ENCODE measurements at places on chromosomes 13 and 19. TPM values are rescaled to one million over a fixed set of nuclear protein-coding genes. Genes with fewer than 3 reads are reported as not detected.

The PLK5 gene
- total RNA-seq, result 0.66 TPM

The THAP8 gene
- total RNA-seq, result 6.6 TPM

The ZNF180 gene
- 15.8 TPM for total RNA-seq

The ALOX5AP gene
- total RNA-seq, result 9.6 TPM

The CEBPA gene
- 5.1 TPM for total RNA-seq

The ZNF541 gene
- total RNA-seq, result 0.22 TPM

The ADGRL1 gene
- 31.9 TPM for total RNA-seq

DNA sequence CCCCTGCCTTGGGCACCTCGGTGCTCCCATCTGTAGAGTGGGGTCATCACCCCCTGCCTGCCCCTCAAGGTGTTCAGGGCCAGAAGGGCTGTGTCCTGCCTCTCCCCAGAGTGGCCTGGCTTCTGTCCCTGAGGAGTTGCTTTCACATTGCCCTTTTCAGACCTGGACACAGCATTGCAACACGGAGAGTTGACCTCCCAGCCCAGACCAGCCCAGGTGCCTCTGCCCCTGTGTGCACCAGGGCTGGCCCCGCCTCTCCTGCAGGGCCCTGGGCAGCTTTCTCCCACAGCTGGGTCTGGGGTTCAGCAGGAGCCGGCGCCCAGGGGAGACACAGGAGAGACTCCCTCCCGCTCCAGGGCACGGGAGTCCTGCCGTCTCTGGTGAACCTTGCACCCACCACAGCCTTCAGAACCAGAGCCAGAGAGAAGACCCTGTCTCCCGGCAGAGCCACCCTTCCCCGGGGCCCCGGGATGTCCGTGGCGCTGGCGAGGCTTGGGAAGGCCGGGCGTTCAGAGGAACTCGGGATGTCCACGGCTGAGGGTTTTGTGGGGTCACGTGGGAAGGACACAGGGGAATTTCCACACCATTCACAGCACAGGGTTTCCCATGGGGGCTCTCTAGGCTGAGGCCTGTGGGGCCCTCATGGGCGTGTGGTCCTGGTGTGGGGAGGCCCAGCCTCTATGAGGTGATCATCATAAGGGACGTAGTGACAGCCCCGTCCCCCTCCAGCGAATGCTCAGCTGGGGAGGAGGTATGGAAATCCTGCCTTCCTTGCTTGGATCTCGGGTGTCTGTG is 23.2 kb downstream of the C13orf46 start:
- H3K4me3 ChIP-seq, result no peak overlapping the region
- no peak for DNase-seq

DNA sequence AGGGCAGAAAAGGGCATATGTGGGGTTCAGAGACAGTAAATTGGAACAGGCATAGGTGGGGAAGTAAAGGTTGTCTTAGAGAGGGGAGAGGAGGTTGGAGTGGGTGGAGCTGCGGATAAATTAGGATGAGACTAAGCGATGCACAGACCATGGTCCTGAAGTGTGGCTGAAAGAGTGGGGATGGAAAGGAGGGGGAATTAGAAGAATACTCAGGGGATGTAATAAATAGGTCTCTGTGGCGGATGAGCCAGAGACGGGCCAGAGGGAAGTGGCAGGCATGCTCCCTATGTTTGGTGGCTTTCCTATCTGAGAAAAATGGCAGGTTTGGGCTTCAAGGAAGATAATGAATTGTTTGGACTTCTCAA is 123.4 kb downstream of the OLFM4 start:
- no peaks in the 10 kb centered on the region for H3K4me1 ChIP-seq
- no peak for DNase-seq
- H3K4me3 ChIP-seq, result no peak overlapping the region
- H3K27ac ChIP-seq, result no peak overlapping the region
- no peaks in the 10 kb centered on the region for H3K27me3 ChIP-seq

- DNase-seq, result no peak
- peaks cover 44% of the 10 kb centered on the region for H3K36me3 ChIP-seq
- H3K4me1 ChIP-seq, result peaks cover 31% of the 10 kb centered on the region
- H3K27ac ChIP-seq, result no peak within 1 kb of the TSS
- H3K27me3 ChIP-seq, result peaks cover 45% of the 10 kb centered on the region
- H3K4me3 ChIP-seq, result peak within 1 kb of the TSS; percentile 29
These were observed at the start of gene LHB for GRCh38 chr19:49017041-49017665. Gene LHB, minus strand, starts transcription at chr19:49017091. Its CDS starts 10 bp downstream, at chr19:49017081.

- no peak for DNase-seq
- H3K27me3 ChIP-seq, result peaks cover 4% of the 10 kb centered on the region
- peaks cover 5% of the 10 kb centered on the region for H3K4me1 ChIP-seq
- H3K36me3 ChIP-seq, result peaks cover 30% of the 10 kb centered on the region
- H3K27ac ChIP-seq, result no peak overlapping the region
These were observed 4.0 kb downstream of the ZNF223 start for GRCh38 chr19:44055870-44056269.

DNA sequence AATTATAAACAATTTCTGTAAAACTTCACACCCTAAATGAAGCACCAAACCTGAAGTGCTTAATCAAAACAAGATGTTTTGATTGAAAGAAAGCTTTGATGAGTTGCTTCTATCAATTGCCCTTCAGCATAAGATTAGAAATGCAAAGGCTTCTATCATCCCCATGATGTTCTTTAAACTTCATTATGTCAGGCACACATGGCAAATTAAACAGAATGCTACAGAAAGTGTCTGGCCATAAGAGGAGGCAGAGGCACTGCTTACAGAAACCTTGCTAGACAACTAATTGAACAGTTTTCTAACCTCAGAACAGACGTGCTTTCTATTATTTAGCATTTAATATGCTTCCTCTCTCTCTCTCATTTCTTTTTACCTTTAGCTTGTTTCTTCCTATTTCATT is 228.1 kb downstream of the DCLK1 start:
- H3K4me3 ChIP-seq, result no peak overlapping the region
- no peak overlapping the region for H3K27ac ChIP-seq
- H3K36me3 ChIP-seq, result no peaks in the 10 kb centered on the region
- H3K27me3 ChIP-seq, result no peaks in the 10 kb centered on the region
- no peak for DNase-seq

- H3K4me3 ChIP-seq, result no peak overlapping the region
- DNase-seq, result no peak
- H3K27ac ChIP-seq, result no peak overlapping the region
- no peaks in the 10 kb centered on the region for H3K27me3 ChIP-seq
These were observed 179.8 kb upstream of the NBEA start for GRCh38 chr13:34762312-34762711.

DNA sequence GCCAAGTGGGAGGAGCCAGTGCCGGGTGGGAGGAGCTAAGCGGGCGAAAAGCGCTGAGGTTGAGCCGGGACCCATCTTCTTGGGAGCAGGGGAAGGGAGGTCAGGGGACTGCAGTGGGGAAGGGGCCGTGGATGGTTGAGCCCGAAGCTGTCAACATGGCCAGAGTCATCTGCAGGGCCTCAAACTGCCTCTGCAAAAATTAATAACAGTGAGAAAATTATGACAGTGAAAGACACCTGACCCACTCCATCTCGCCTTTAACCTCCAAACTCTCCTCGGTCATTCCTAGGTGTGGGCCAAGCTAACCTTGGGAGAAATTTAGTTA is 30.1 kb downstream of the ZNF557 start:
- H3K4me3 ChIP-seq, result peak overlapping the region; percentile 75
- H3K4me1 ChIP-seq, result peaks cover 7% of the 10 kb centered on the region
- no peaks in the 10 kb centered on the region for H3K36me3 ChIP-seq
- H3K27ac ChIP-seq, result peak overlapping the region; percentile 97
- H3K27me3 ChIP-seq, result no peaks in the 10 kb centered on the region
- DNase-seq, result no peak

- no peaks in the 10 kb centered on the region for H3K4me1 ChIP-seq
- no peaks in the 10 kb centered on the region for H3K27me3 ChIP-seq
- DNase-seq, result no peak
- H3K27ac ChIP-seq, result no peak overlapping the region
- no peaks in the 10 kb centered on the region for H3K36me3 ChIP-seq
- H3K4me3 ChIP-seq, result no peak overlapping the region
These were observed 904.5 kb downstream of the SLITRK6 start for GRCh38 chr13:84894749-84895148.

DNA sequence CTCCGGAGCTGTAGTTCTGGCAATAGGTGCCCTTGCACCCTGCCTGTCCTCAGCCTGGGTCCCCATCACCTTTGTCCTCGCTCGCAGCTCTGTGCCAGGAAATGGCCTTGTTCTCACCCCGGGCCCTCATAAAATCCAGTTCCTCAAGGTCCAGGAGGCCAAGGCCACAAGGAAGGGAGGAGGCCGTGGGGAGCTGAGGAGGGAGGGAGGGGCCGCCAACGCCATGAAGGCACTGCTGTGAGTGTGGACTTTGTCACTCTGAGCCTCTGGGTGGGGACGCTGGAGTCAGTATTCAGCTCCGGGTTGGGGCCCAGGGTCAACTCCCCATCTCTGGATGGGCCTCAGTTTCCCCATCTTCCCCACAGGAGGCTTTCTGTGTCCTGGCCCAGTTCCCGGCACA is 9.2 kb upstream of the GNA11 start:
- no peak for DNase-seq
- H3K36me3 ChIP-seq, result no peaks in the 10 kb centered on the region
- H3K4me1 ChIP-seq, result no peaks in the 10 kb centered on the region
- H3K27ac ChIP-seq, result no peak overlapping the region

- H3K4me1 ChIP-seq, result no peaks in the 10 kb centered on the region
- H3K36me3 ChIP-seq, result no peaks in the 10 kb centered on the region
- H3K4me3 ChIP-seq, result no peak overlapping the region
- no peak overlapping the region for H3K27ac ChIP-seq
- DNase-seq, result no peak
- H3K27me3 ChIP-seq, result no peaks in the 10 kb centered on the region
These were observed 207.4 kb upstream of the SOX1 start for GRCh38 chr13:111859354-111860230.

GRCh38 chr19:47423203-47423882 is 4.0 kb upstream of the MEIS3 start:
- no peak overlapping the region for H3K4me3 ChIP-seq
- H3K27me3 ChIP-seq, result peaks cover 26% of the 10 kb centered on the region
- H3K27ac ChIP-seq, result no peak overlapping the region
- H3K36me3 ChIP-seq, result no peaks in the 10 kb centered on the region
- peaks cover 55% of the 10 kb centered on the region for H3K4me1 ChIP-seq
- DNase-seq, result no peak

Measured in spinal cord (tissue), 10 donors.